Head of caudate nucleus (tissue), 42 donors: ENCODE measurements at places on chromosomes 6 and 20.

DNA sequence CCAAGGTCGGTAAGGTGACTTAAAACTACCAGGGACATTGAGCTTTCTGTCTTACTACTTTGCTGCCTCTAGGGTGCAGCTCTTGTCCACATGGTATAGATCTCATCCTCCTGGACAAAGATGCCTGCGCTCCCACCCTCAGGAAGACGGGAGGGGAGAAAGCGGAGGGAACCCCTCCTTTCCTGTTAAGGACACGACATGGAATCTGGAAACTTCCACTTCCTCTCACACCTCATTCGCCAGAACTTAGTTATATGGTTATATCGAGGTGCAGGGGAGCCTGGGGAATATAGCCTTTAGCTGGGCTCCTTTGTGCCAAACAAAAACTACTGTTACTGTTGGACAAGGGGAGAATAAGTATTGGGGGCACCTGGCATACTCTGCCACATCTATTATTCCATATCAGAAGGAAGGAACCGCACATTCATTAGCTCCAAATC is 224.3 kb upstream of the TSHZ2 start:
- no peak for DNase-seq

DNA sequence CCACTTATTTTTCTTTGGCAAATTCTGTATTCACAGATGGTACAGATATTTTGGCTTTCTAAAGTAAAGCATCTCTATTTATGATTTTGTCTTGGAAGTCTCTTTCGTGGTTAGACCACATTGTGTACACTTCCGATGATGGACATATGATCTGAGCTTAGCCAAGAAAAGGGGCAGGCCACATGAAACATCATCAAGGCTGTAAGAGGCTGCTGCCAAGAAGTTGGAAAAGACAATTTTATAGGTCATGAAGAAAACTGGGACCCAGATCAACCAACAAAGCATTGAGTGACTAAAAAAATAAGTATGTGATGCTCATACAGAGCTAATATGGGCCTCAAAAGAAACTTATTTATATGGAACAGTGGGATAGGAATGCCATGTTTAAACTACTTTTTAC is 266.4 kb downstream of the HAO1 start:
- DNase-seq, result no peak

DNA sequence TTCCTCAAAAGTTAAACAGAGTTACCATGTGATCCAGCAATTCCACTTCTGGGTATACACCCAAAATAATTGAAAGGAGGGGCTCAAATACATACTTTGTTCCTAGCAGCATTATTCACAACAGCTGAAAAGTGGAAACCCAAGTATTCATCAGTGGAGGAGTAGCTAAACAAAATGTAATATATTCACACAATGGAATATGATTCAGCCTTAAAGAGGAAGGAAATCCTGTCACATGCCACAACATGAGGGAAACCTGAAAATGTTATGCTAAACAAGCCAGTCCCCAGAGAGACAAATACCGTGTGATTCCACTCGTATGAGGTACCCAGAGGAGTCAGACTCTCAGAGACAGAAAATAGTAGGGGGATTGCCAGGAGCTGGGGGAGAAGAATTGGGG is 44.5 kb downstream of the PXDC1 start:
- DNase-seq, result no peak

DNA sequence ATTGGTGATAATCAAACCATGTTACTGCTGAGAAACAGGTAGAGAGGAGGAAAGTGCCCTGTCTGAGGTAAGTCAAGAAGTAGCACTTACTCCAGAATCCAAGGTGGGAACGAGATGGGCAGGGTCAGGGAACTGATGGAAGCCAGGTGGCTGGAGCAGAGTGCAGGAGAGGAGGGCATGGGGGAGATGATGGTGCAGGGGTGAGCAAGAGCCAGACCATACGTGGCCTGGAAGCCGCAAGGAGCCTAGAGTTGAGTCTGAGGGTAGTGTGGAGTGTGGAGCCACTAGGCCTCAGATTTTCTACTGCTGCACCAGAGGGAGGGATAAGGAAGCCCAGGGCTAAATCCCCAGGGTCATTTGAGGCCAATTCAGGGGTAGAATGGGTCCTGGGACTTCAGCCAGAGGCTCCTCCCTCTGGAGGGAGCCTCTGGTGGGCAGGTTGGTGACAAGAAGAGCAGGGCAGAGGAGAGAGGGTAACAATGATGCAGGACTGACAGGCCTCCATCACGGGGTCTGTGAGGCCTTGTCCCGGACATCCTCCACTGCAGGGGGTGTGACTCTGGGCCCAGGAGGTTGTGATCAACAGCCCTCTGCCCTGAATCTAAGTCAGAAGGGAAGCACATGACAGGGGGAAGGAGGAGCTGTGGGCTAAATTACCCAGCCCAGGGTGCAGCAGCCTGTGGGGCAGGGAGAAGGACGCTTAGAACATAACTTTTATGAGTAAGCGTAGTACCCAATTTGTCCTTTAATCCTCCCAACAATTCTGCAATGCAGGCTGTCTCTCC is 28.7 kb downstream of the COX4I2 start:
- DNase-seq, result peak; percentile 68

GRCh38 chr6:10460096-10460495 is 45.2 kb upstream of the TFAP2A start:
- DNase-seq, result no peak

DNA sequence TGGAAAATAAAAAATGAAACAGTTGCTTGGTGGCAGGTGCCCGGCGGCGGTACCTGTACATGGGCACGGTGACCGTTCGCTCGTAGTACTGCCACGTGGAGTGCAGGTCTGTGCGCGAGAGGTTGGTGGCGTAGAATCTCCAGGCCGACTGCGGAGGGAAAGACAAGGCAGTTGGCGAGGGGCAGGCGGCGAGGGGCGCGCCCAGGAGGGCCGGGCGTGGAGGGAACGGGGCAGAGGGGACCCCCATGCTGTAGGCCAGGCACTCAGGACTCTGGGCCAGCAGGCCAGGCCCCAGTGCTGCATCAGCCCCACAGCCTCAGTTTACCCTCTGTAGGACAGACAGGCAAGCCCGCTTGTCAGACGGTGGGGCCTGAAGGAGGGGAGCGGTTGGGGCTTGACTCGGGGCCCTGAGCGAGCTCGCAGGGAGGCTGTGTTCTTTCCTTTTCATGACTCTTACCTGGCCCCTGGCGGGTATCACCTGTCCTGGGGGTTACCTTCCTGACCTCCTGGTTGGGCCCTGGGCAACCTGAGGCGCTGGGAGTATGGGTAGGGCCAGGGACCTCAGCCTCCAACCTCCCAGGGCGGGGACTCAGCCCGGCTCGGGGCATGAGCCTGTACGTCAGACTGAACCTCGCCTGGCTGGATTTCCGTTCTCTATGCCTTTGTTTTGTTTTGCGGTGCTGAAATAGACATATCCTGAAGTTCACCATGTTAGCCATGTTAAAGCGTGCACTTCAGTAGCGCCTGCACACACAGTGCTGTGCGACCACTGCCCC is 38.5 kb downstream of the KCNQ2 start:
- no peak for DNase-seq
